ENCODE measurements at places on chromosomes 2 and 18. TPM values are rescaled to one million over a fixed set of nuclear protein-coding genes. Genes with fewer than 3 reads are reported as not detected.
A peak's percentile ranks its signal among the peaks of the same experiment; 100 is the strongest.

The LRRC30 gene
- total RNA-seq, result not detected

The CAPN14 gene
- 0.36 TPM for total RNA-seq

- DNase-seq, result no peak
Measured at GRCh38 chr2:167595839-167596471, 651.4 kb downstream of the STK39 start.

GRCh38 chr2:159002462-159003111 is 34.1 kb downstream of the TANC1 start:
- DNase-seq, result no peak

The FBXO48 gene
- 2.1 TPM for total RNA-seq

The SLC4A3 gene
- 6.7 TPM for total RNA-seq

GRCh38 chr2:132521341-132521740 is 104.7 kb downstream of the GPR39 start:
- no peak for DNase-seq

GRCh38 chr2:170335351-170335750 is 157.4 kb downstream of the MYO3B start:
- DNase-seq, result no peak

The MDH1B gene
- total RNA-seq, result 1.9 TPM

DNA sequence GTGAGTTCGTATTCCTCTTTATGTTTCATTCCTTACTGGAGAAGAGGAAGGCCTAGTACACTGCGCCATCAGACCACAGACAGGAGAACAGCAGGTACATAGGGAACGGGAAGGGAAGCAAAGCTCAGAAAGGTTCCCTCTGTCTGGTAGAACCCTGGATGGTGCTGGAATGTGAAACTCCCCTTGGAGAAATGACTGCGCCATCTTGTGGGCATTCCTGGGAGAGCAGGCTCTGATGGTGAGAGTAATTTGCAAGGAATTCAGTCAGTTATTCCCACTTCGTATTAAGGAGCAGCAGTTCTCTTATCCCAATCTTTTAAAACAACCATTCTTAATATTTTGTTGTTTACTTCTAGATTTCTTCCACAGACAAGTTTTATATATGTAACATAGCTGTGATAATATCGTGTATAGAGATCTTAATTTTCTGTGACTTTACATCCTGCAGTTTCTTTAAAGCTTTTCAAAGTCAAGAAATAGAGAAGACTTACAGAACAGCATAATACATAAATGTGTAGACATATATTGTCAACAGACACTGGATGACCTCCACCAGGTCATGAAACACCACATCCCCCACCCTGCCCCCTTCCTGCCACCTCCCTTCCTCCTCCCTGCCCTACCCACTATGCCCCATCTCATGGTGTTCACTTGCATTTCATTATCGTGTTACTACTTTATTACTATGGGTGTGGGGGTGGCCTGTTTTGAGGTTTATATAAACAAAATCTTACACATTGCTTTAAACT is 83.9 kb downstream of the ARHGEF4 start:
- peak; percentile 77 for DNase-seq

GRCh38 chr2:19632403-19632991 is 269.3 kb downstream of the TTC32 start:
- no peak for DNase-seq

The ANKRD53 gene
- 2.2 TPM for total RNA-seq

DNA sequence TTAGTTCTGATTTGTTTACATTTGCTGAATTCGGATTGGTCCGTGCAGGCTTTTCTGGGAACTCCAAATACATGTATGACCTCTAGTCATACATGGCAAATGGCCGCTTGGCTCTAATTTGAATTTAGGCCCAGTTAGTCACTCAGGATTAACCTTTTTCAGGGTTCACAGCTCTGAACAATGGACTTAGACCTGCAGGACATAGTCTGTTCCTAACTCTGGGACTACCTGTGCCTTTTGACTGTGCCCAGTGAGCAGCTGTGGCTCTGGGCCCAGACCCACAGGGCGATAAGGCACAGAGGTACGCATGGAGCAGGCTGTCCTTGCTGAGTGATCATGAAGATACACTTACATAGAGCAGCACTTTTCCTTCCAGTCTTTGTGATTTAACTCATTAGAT is 28.5 kb downstream of the IL37 start:
- no peak for DNase-seq

The C2orf78 gene
- not detected for total RNA-seq

GRCh38 chr2:67846370-67847070 is 216.3 kb downstream of the C1D start:
- DNase-seq, result peak; percentile 90

The SERPINB7 gene
- 0.53 TPM for total RNA-seq

DNA sequence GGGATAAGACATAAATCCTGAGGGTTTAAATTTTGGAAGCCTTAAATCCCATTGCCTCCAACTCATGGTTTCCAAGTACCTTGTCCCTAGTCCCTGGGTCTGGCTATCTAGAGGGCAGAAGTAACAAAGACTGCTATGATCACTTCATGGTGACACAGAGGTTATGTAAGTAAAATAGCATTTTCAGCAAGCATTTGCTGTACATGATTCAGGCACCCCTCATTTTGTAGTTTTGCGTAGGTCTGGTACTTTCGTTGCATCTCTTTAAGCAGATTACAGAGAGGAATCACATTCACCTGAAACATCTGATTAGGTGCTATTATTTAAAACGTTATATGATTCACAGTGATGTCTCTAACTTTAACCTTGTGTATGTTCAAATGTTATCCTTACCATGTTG is 480.1 kb downstream of the XIRP2 start:
- DNase-seq, result no peak

The ABCG8 gene
- total RNA-seq, result not detected

DNA sequence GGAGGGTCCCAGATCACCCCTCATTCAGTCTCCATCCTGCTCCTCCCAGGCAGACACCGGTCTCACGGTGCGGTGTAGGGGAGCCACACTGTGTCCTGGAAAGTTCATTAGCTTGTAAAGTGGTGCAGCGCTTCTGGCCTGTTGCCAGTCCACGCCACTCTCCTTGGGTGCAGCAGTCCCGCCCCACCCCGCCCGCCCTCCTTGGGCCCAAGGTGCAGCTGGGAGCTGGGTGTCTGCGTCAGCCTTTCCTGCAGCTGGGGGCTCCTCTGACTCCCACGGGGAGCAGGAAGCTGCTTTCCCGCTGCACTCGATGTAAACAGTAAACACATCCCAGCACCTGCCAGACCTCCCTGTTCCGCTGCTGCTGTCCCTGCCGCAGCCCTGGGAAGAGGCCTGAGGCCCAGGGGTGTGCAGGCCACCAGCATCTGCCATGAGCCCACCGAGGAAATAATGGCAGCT is 53.8 kb upstream of the ASB18 start:
- DNase-seq, result no peak

DNA sequence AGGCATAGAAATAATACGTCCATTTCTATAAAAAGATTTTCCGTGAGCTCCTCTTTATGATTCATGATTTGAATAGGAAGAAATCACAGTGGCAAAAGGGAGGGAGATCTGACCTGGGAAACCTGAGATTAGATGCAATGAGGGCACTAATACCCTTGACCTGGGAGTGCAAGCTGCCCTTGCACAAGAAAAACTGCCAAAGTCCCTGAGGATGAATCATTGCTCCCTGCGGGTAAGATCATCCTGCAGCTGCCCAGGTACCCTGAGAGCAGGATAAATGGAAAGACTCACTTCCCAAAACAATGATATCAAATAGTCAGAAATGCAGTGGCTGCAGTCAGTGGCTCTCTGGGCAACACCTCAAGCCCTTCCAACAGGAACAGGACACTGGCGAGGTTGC is 11.6 kb downstream of the FHL2 start:
- no peak for DNase-seq

DNA sequence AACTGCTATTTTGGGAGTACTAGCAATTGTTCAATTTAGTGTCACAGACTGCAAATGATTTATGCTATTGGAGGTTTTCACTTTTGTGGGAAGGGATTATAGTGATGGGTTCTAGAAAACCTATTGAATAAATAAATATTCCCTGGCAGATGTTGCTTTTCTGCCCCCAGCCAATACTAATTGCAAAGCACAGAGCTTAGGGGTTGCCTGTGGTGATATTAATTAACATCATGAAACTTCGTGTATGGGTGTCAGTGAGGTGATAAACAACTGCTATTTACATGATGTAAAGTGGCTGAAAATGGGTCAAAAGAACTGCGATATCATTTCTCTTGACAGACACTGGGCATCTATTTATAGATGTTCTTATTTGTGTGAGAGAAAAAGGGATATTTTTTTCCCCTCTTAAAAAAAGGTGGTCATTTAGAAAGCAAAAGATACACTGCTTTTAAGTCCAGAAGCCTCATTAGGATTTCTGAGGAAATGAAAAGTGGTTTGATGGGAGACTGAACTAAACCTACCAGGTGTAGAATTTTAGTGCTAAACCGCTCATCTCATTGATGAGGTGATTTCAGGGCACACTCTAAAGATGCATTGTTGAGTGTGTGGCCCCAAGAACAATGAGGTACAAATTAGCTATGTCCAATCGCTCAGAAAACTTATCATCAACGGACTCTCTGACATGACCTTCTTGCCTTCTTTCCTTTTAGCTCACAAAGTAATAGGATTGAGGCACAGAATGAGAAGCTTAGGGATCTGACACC is 116.7 kb upstream of the CHST9 start:
- no peak for DNase-seq

- no peak for DNase-seq
Measured at GRCh38 chr2:113005030-113005509, at the start of gene IL36A. Gene IL36A (plus strand): TSS chr2:113005459. CDS start chr2:113005872, 413 bp downstream.

- DNase-seq, result no peak
Measured at GRCh38 chr2:150339282-150339681, 148.2 kb downstream of the RND3 start.

The BOLL gene
- not detected for total RNA-seq

The B3GNT2 gene
- 21.0 TPM for total RNA-seq

GRCh38 chr2:218991674-218992168 is 1.5 kb downstream of the CRYBA2 start:
- DNase-seq, result no peak

GRCh38 chr2:97732436-97733340 is 19.3 kb downstream of the ZAP70 start:
- peak; percentile 42 for DNase-seq

The REG1B gene
- 2.3 TPM for total RNA-seq

DNA sequence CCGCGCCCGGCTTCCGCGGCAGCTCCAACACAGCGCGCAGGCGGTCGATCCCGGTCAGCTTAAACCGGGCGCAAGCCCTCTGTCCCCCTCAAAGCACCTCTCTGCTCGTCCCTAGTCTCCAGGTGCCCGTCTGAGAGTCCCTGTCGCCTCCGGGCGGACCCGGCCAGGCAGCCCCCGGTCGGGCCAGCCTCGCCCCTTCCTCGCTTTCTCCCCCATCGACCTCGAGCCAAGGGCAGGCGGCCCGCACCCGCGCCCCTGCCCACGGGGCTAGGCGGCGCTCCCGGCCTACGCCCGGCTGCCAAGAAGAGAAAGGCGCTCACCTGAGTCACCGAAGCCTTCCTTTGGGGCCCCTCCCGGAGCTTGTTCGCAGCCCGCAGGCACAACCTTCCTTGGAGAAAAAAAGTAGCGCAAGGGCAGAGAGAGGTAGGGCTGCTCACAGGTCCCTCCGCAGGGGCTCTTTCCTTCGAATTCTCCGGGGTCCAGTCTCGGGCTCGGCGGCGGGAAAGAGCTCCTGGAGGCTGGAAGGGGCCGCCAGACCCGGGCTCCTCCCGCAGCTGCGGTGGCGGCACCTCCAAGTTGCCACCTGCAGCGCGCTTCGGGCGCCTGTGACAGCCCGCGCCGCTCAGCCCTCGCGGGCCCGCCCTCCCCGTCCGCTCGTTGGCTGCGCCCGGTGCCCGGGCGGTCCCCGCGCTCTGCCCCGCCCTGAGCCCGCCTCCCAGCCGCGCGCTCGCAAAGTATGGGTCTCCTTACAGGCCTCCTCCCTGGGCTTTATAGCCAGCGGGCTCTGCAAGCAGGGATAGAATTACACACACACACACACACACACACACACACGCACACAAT is 86.5 kb upstream of the EPB41L3 start:
- DNase-seq, result peak; percentile 79

- peak; percentile 44 for DNase-seq
Measured at GRCh38 chr2:20501974-20502373, 55.1 kb downstream of the RHOB start.

The SLC5A6 gene
- total RNA-seq, result 22.6 TPM

- peak; percentile 73 for DNase-seq
Measured at GRCh38 chr2:206442833-206443734, at the start of gene ADAM23. Gene ADAM23 (plus strand): TSS chr2:206443532. CDS start chr2:206443867, 335 bp downstream.

The RAB6C gene
- total RNA-seq, result 0.13 TPM

DNA sequence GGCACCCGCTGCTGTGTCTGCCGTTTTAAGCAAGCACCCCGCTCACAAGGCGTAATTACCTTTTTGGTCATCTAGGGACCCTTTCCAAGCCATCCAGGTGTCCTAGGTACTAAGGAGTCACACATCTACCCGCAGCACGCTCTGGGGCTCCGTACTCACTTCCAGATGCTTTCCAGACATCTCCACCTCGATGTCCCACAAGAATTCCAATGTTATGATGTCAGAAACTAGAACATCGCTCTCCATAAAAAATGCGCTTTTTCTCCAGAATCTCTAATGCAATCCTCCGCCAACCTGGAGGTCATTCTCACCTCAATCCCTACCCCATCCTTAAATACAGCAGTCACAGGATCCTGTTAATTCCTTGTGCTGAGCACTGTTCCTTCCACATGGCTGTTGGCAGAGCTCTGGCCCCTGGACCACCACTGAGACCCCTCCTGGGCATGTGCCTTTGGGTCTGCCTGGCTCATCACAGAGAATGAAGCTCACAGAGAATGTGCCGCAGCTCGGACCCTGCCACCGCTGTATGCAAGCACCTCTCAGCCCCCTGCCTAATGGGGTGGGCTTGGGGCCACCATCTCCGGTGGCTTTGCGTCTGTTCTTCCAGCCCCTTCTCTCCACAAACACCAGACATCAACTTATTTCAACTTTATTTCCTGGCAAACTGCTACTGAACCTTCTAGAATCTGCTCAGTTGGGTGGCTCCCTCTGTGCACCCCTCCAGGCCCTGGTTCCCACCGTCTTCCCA is 4.6 kb upstream of the PXDN start:
- DNase-seq, result peak; percentile 51

The TUBB8B gene
- total RNA-seq, result not detected

DNA sequence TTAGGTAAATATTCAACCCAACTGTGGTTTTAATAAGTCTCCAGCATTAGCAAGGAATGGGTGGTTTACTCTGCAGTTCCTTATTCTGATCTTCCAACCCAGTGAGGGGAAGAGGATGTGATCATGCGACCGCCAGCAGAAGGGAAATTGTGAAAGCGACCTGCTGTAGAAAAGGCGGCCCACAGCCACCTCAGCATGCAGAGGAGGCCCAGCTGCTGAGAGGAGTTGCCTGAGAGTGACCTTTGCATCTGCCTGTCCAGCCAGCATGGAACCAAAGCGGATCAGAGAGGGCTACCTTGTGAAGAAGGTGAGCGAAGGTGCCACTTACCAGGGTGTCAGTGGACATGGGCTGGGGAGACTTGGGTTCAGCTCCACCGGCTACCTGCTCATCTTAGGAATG is at the start of gene PLEK:
Gene PLEK, plus strand, starts transcription at position 196 of the 400 bp plus-strand sequence. Its CDS starts 70 bp downstream, at position 266.
- DNase-seq, result peak; percentile 65

The SERPINB10 gene
- not detected for total RNA-seq

GRCh38 chr18:35688757-35689156 is 107.2 kb downstream of the GALNT1 start:
- DNase-seq, result no peak

- DNase-seq, result no peak
Measured at GRCh38 chr18:36771245-36771644, 57.6 kb downstream of the TPGS2 start.

GRCh38 chr2:43676322-43677050 is at the start of gene C1GALT1C1L:
Gene C1GALT1C1L (minus strand): TSS chr2:43676429. CDS start chr2:43676322, 107 bp downstream.
- peak; percentile 71 for DNase-seq
